Activated naive CD8-positive, alpha-beta T cell treated with anti-CD3 and anti-CD28 coated beads, Interleukin-2, amount 10 ng/mL, durations not matched to agents 7 days and 5 days (primary cell): ENCODE measurements at places on chromosomes 11 and 22. TPM values are rescaled to one million over a fixed set of nuclear protein-coding genes. Genes with fewer than 3 reads are reported as not detected.

- no peak overlapping the region for H3K4me3 ChIP-seq
- H3K27me3 ChIP-seq: peaks cover 7% of the 10 kb centered on the region
- no peak overlapping the region for H3K27ac ChIP-seq
- no peaks in the 10 kb centered on the region for H3K4me1 ChIP-seq
Observed at GRCh38 chr22:45571089-45571488, 68.4 kb downstream of the FBLN1 start.

GRCh38 chr22:48605856-48606481 is 1221.7 kb downstream of the BRD1 start:
- H3K27me3 ChIP-seq: no peaks in the 10 kb centered on the region
- H3K36me3 ChIP-seq: no peaks in the 10 kb centered on the region
- H3K4me1 ChIP-seq: no peaks in the 10 kb centered on the region
- no peak overlapping the region for H3K27ac ChIP-seq

GRCh38 chr22:45969414-45969799 is 7.6 kb downstream of the WNT7B start:
- H3K4me1 ChIP-seq: no peaks in the 10 kb centered on the region
- DNase-seq: no peak
- peaks cover 33% of the 10 kb centered on the region for H3K27me3 ChIP-seq
- H3K27ac ChIP-seq: no peak overlapping the region
- H3K4me3 ChIP-seq: no peak overlapping the region

DNA sequence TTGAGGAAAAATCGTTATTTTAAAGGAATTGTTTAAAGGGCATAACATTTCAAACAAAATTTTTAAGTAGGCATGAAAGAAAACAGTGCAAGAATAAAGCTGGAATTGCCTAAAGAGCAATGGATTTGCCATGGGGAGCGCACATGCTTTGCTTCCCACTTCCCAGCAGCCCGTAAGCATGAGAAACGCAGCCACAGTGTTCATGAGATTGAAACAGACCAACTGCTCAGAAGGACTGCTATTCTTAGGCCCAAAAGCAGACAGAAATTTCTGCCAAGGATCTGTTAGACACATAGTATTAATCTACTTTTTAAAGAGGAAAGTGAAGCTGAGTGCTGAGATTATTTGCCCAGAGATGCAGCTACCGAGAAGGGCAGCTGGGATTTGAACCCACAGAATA is 34.2 kb upstream of the TSKU start:
- peaks cover 11% of the 10 kb centered on the region for H3K27me3 ChIP-seq
- no peaks in the 10 kb centered on the region for H3K4me1 ChIP-seq
- H3K27ac ChIP-seq: no peak overlapping the region
- no peak for DNase-seq

- no peak overlapping the region for H3K4me3 ChIP-seq
- H3K4me1 ChIP-seq: no peaks in the 10 kb centered on the region
- no peak overlapping the region for H3K27ac ChIP-seq
- no peaks in the 10 kb centered on the region for H3K27me3 ChIP-seq
- H3K36me3 ChIP-seq: peaks cover 35% of the 10 kb centered on the region
Observed at GRCh38 chr11:87180742-87181141, 143.0 kb downstream of the TMEM135 start.

DNA sequence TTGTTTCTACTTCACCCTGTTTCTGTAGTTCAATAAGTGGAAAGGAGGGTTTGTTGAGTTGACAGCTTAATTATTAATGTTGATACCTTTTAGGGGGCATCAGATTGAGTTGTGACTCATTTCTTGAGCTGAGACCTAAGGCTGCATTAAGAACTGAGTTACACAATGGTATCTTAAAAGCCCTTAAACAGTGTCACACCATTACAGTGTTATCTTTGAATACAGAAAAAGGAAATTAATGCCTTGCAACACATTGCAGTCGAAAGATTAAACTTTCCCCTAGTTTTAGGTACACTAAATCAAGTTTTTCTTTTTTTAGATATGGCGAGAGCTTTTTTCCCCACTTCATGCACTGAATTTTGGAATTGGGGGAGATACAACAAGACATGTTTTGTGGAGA is 16.7 kb downstream of the PAFAH1B2 start:
- H3K27ac ChIP-seq: no peak overlapping the region
- H3K36me3 ChIP-seq: peaks cover 22% of the 10 kb centered on the region
- H3K27me3 ChIP-seq: no peaks in the 10 kb centered on the region
- DNase-seq: no peak

Gene CELSR1
- total RNA-seq: 0.31 TPM

Gene C11orf97
- not detected for total RNA-seq

Gene ACTN3
- total RNA-seq: 0.11 TPM

Gene EIF3M
- 214 TPM for total RNA-seq
